Aorta (tissue), 5 donors: ENCODE measurements at places on chromosomes 13 and 19. TPM values are rescaled to one million over a fixed set of nuclear protein-coding genes. Genes with fewer than 3 reads are reported as not detected.

GRCh38 chr19:1017115-1017905 lies 3.6 kb downstream of the TMEM259 start:
- DNase-seq = no peak

GRCh38 chr19:4660993-4661392 lies 9.1 kb downstream of the MYDGF start:
- DNase-seq = no peak

Gene CYP4F2
- total RNA-seq = not detected

Gene PPP5C
- total RNA-seq = 62.7 TPM

Gene KCNC3
- total RNA-seq = 3.2 TPM

Gene ATP1A3
- not detected for total RNA-seq

Gene ATP8B3
- total RNA-seq = 4.7 TPM

Gene C19orf73
- 0.49 TPM for total RNA-seq
